ENCODE measurements at places on chromosomes 11 and 22.

- DNase-seq = no peak
These were observed 26.1 kb downstream of the UBE2L3 start for GRCh38 chr22:21593406-21594232.

- DNase-seq = no peak
These were observed 7.1 kb upstream of the FLI1 start for GRCh38 chr11:128686745-128687177.

DNA sequence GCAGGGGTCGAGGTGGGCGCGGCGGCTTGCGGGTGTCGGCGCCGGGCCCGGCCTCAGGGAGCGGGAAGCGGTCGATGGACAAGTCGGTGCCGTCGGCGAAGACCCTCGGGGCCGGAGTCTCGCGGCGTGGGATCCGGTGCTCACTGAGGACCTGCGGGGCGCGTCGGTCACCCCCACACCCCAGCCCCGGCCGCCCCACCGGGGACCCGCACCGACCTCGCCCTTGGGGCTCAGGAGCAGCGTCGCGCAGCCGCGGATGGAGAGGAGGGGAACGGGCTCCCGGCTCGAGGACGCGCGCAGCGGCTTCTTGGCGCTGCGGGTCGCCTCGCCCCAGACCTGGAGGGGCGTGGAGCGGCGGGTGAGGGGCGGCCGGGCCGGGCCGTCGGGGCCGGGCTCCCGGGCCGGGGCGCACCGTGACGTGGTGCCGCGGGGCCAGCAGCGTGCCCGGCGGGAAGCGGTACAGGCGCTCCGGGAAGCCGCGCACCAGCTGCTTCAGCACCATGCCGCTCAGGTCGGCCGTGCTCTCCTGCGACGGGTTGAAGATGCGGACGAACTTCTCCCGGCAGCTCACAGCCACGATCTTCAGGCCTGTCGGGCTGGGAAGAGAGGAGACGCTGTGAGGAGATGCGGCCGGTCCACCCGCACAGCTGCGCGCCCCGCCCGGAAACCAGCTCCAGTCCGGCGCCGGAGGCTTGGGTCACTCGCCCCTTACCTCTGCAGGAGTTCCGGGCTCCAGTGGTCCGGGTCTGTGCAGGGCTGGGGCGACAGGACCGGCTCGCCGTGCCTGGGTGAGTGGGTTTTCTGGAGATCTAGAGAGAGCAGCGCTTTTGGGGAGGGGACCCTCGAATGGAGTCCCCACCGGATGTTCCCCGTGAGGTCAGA is 4.5 kb downstream of the LMNTD2 start:
- no peak for DNase-seq

DNA sequence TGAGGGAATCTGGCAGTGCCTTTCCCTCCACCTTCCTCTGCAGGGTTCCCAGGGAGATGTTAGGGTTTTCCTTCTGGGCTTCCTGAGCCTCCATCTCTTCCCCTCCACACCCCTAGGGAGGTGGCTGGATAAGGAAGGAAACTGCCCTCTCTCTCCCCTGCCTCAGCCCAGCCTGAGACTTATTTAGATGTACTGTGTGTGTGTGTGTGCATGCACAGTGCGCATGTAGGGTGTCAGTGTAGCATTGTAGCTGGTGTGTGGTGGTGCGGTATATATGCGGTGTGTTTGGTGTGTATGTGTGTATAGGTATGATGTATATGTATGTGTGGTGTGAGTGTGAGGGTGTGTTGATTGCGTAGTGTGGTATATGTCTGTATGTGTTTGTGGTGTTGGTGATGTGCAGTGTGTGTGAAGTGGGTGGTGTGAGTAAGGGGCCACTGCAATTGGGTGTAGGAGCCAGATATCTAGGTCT is 1.5 kb downstream of the FXYD6 start:
- no peak for DNase-seq

DNA sequence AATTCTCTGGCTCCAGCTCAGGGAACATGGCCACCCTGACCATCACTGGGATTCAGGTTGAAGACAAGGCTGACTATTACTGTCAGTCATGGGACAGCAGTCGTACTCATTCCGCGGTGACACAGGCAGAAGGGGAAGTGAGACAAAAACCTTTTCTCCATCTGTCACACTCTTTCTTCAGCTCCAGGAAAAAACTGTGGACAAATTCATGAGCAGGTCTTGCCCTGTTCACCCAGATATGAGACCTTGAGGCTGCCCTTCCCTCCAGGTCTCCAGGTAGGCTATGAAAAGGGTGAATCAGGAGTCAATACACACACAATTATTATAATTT is 39.4 kb upstream of the GGTLC2 start:
- DNase-seq = no peak

GRCh38 chr11:8793114-8793777 is 110.7 kb downstream of the RPL27A start:
- no peak for DNase-seq

GRCh38 chr11:86192519-86193257 is 51.9 kb upstream of the EED start:
- DNase-seq = no peak
